ENCODE measurements at places on chromosomes 7 and 10. TPM values are rescaled to one million over a fixed set of nuclear protein-coding genes. Genes with fewer than 3 reads are reported as not detected.

NEBL gene
- polyA plus RNA-seq = 0.04 TPM

GRCh38 chr7:47970761-47971160 lies 8.7 kb downstream of the HUS1 start:
- DNase-seq = no peak

- no peak for DNase-seq
These were observed 46.9 kb upstream of the ORC5 start for GRCh38 chr7:104254696-104255095.

- no peak for DNase-seq
These were observed 58.7 kb downstream of the INPP5F start for GRCh38 chr10:119784340-119785067.

- no peak for DNase-seq
These were observed 794.6 kb upstream of the LRRN3 start for GRCh38 chr7:110296321-110296720.

CPA2 gene
- polyA plus RNA-seq = 0.10 TPM

DNA sequence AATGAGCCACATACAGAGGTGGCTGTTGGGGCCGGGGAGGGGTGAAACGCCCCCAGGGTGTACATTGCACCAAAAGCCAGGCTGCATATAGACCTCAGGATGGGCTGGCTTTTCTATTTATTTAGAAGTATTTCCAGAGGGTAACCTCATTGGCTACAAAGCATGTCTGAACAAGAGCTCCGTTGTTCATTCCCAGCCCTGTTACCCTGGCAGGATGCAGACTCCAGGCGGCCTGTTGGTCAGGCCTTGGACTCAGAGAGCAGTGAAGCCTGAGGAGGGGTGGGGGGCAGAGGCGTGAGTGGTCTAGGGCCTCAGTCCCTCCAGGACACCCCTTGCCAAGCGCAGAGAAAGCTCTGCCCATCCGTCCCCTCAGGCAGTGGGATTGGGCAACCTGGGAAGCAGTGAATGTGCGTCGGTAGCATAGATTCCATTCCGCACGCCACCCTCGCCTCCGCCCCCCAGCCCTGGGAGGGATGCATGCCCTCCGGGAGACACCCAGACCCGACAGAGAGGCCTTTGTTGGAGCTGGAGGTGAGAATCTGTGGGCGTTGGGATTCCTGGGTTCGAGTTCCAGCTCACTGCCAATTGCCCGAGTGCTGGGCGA lies 41.9 kb downstream of the TCF7L2 start:
- DNase-seq = no peak

CLRN3 gene
- polyA plus RNA-seq = not detected

DNA sequence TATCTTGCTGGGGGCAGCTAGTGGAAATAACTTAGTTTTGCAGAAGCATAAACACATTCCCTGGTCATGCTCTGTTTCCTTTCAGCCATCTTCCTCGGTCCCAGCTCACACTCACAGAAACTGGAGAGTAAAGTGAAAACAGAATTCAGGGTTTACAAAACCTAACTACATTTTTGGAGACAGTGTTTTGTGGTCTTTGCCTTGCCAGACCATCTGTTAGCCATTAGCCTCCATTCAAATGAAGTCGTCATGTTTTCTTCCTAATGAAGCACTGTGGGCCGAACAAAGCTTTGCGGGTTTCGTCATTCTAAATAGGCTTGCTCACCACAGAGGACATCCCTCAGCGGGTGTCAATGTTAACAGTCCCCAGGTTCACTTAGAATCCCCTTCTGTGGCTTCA lies 214.6 kb upstream of the TMEM72 start:
- no peak for DNase-seq

DNA sequence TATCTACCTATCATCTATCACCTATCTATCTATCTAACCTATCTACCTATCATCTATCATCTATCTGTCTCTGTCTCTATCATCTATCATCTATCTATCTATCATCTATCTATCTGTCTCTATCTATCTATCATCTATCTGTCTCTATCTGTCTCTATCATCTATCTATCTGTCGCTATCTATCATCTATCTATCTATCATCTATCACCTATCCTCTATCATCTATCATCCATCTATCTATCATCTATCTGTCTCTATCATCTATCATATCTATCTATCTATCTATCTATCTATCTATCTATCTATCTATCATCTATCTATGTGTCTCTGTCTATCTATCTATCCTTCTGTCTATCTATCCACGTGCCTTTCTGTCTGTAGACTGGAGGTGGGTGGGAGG lies 59.5 kb upstream of the FAM20C start:
- DNase-seq = no peak

IL6 gene
- polyA plus RNA-seq = 18.4 TPM

ANKRD61 gene
- 0.22 TPM for polyA plus RNA-seq

DNA sequence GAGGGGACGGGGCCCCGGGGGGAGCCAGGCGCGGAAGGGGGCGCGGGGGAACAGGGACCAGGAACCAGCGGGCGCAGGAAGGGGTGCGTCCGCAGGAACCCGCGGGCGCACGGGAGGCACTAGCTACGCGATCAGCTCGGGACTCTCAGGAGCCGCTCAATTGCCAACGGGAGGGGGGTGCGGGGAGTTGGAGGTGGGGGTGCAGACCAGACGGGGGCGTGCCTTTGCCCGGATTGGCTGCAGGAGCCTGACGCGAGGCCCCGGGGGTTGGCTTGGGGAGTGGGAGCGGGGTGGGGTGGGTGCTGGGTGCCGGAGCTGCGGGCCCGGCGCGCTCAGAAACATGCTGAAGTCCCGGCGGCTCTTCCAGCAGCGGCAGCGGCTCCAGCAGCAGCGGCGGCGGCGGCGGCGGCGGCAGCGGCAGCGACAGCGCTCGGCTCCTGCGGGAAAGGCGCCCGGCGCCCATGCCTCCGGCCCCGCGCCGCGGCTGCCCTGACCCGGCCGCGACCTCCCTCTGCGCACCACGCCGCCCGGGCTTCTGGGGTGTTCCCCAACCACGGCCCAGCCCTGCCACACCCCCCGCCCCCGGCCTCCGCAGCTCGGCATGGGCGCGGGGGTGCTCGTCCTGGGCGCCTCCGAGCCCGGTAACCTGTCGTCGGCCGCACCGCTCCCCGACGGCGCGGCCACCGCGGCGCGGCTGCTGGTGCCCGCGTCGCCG lies at the start of gene ADRB1:
ADRB1 (plus strand) TSS at position 335 of the 715 bp plus-strand sequence; CDS start at position 602, 267 bp downstream.
- DNase-seq = no peak

- DNase-seq = no peak
These were observed 306.4 kb downstream of the FGFR2 start for GRCh38 chr10:121291823-121292222.

DNA sequence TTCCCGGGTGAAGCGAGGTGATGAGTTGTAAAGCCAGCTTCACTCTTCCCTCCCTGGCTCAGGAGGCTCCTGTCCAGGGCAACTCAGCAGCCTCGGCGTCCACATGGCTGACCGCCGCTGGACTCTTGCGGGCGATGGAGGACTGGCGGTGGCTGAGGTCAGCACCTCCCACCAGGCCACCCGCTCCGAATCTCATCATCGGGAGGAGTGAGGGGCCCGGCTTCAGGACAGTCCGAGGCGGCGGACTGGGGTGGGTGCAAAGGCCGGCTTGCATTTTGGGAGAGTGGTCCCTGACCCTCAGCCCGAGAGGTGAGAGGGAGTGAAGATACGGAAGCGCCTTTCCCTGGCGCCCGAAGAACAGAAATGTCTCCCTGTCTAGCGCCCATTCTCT lies 759 bp downstream of the DNAJB12 start:
- no peak for DNase-seq

GRCh38 chr7:155398944-155399343 lies 59.0 kb upstream of the EN2 start:
- no peak for DNase-seq

UPK3BL2 gene
- 1.8 TPM for polyA plus RNA-seq

DNA sequence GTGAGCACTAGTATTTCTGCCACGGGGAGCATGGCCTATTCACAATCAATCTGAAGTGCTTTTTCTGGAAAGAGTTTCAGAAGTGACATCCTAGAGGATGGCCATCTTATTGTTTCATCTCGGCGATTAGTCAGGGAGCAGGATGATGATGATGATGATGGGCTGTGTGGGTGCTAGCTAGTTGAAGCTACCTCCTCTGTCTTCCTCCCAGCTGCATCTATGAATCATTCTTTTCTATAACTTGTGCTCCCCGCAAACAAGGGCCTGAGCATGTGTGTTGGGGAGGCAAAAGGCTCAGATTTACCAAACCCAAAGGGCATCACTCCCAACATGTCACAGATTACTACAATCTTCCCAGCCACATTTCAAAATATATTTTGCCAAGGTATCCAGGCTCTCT lies 118.7 kb upstream of the LAMB4 start:
- no peak for DNase-seq

GRCh38 chr10:86046845-86047460 lies 319.6 kb downstream of the GRID1 start:
- no peak for DNase-seq

DNA sequence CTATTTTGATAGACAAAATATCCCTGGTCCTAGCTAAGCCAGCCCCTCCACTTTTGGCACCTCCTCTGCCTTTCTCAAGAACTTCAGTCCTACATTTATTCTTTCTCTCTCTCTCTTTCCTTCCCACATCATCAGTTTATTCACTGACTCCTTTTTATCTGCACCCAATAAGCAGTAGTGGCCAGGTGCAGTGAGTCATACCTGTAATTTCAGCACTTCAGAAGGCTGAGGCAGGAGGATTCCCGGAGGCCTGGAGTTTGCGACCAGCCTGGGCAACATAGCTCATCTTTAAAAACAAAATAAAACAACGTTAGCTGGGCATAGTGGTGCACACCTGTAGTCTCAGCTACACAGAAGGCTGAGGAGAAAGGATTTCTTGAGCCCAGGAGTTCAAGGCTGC lies 19.4 kb upstream of the NRP1 start:
- no peak for DNase-seq

POU6F2 gene
- polyA plus RNA-seq = not detected

DNA sequence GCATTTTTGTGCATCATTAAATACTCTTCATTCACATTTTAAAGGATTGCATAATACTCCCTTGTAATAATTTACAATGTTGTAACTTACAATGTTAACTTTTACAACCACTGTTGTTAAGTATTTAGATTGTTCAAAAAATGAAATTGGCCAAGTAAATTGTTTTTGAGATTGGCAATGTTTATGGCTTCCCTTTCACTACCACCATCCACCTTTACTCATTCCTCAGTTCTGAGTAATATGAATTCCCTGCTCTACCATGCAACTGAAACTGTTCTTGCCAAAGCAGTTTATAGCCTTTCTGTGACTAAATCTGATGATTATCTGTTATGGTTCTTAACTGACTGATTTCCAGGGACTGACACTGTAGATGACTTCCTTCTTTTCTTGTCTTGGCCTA lies 80.5 kb upstream of the TMEM106B start:
- no peak for DNase-seq

SORBS1 gene
- polyA plus RNA-seq = 0.40 TPM

RSPH10B2 gene
- polyA plus RNA-seq = not detected

DNA sequence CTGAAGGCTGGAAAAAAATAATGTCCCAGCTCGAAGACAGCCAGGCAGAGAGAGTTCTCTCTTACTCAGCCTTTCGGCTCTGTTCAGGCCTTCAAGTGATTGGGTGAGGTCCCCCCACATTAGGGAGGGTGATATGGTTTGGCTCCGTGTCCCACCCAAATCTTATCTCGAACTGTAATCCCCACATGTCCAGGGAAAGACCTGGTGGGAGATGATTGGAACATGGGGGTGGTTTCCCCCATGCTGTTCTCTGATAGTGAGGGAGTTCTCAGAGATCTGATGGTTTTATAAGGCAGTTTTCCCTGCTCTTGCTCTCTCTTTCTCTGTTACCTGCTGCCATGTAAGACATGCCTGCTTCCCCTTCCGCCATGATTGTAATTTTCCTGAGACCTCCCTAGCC lies 36.6 kb upstream of the LEP start:
- DNase-seq = no peak

DDC gene
- polyA plus RNA-seq = not detected

GRCh38 chr10:43574906-43575305 lies 490 bp upstream of the ZNF239 start:
- DNase-seq = no peak

PCGF5 gene
- 13.8 TPM for polyA plus RNA-seq

DNA sequence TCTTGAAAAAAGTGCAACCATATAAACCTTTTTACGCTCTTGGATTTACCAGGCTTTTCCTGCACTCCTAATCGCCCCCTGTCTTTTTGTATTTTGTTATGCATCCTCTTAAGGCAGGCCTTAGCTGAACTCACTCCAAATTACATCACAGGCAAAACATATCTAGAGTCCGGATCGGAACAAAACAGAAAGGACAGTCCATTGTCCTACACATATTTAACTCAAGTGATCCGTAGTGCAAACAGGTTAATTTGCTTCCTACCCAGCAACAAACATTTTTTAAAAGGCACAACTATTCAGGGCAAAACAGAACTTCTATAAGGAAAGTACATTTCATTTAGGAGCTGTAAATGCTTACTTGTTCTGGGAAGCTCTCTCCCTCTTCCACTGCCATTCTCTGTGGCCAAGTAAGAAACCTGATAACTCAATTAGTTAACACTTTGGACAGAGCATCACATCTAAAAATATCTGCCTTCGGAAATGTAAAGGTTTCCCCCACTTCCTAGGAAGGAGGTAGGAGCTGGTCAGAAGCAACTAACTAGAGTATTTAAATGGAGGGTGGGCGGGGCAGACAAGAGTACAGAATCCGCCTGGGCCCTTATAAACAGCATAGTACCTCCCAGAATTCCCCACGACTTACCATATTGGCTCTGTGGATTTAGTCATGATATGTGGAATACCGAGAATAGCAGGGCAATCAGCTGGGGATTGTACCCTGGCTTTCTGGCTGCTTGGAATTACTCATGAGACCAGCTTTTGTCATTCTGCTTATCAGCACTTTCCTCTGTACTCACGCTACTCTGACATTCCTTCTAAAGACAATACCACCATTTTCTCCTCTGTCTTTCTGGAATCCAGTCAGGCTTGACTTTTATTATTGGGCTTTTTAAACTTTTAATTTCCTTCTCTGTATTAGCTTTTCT lies 89.5 kb downstream of the ANK3 start:
- DNase-seq = no peak

DNA sequence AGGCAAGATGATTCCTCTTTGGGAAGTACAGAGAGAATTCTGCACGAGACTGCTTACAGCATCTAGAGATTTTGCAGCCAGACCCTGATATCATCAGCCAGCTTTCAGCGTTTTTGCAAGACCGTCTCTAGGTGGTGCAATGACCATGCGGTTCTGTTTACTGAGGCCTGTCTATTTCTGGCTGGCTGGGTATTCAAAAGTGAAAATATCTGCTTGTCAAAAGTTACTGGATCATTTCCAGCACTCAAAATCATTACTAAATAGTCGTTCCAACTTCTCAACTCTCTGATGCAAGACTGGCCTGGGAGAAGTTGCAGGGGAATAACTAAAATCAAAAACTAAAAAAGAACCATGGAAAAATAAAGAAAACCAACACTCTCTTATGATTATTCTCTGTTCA lies 240.1 kb downstream of the ELMO1 start:
- no peak for DNase-seq
